ENCODE measurements at places on chromosomes 16 and 17.

DNA sequence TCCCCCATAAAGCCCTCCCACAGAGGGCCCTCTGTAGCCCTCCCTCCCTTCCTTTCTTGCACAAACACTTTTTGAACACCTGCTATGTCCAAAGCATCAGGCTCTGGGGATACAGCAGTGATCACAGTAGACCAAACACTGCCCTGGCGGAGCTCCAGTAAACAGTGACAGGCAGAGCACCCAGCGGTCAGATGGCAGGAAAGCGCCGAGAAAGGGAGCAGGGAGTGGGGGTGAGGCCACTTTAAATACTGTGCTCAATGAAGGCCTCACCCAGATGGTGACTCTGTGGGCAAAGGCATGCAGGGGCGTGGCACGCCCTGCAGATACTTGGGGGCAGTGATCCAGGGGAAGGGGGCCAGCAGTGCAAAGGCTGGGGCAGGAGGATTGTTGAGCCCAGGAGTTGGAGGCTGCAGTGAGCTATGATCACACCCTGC lies 7.6 kb downstream of the PRR29 start:
- H3K27me3 ChIP-seq = no peaks in the 10 kb centered on the region
- no peak for DNase-seq
- H3K4me1 ChIP-seq = peaks cover 51% of the 10 kb centered on the region
- H3K36me3 ChIP-seq = peaks cover 85% of the 10 kb centered on the region
- peak overlapping the region; percentile 64 for H3K27ac ChIP-seq

DNA sequence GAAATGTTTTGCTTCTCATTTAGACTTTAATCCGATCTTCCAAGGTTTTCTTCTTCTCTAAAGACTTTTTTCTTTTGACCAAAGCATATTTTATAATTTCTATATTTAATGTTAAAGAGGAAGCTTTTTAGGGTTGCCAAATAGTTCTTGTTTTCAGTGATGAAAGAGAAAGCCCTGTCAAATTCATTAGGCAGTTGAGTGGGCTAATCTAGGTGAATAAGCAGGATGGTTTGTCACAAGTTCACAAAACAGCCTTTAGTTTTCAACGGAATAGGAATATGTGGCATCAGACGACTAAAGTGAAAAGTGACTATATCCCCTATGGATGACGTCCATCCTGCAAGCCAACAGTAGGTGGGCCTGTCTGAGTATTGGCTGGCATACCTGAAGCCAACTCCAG lies 118.8 kb downstream of the NLK start:
- peaks cover 6% of the 10 kb centered on the region for H3K36me3 ChIP-seq
- H3K27ac ChIP-seq = no peak overlapping the region

- no peak overlapping the region for H3K4me3 ChIP-seq
- no peak overlapping the region for H3K27ac ChIP-seq
- H3K27me3 ChIP-seq = peaks cover 40% of the 10 kb centered on the region
- no peak for DNase-seq
These were observed 1.8 kb upstream of the NEUROD2 start for GRCh38 chr17:39609416-39610025.

DNA sequence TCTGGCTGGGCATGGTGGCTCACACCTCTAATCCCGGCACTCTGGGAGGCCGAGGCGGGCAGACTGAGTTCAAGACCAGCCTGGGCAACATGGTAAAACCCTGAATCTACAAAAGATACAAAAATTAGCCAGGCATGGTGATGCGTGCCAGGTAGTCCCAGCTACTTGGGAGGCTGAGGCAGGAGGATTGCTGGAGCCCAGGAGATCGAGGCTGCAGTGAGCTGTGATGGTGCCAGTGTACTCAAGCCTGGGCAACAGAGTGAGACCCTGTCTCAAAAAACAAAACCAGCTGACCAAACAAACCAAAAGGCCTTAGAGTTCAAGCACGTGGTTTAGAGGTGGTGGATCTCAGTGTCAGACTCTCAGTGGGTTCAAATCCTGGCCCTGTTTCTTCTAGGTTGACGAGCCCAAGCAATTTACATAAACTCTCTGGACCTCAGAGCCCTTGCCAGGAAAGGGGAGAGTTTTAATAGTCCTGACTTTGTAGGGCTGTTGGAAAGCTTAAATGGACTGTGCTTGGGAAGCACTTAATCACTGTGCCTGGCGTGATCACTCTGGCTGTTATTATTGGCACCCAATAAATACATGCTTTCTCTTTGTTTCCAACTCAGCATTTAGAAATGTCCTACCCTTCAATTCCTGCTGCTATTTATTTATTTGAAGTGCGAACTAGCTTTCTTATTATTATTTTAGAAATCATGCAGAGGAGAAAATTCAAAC lies 44.7 kb downstream of the ABCC1 start:
- H3K4me3 ChIP-seq = no peak overlapping the region
- DNase-seq = no peak
- no peaks in the 10 kb centered on the region for H3K27me3 ChIP-seq
- H3K27ac ChIP-seq = no peak overlapping the region

- H3K36me3 ChIP-seq = no peaks in the 10 kb centered on the region
- H3K27ac ChIP-seq = no peak overlapping the region
- H3K27me3 ChIP-seq = peaks cover 27% of the 10 kb centered on the region
- peaks cover 8% of the 10 kb centered on the region for H3K4me1 ChIP-seq
- no peak overlapping the region for H3K4me3 ChIP-seq
These were observed 38.2 kb upstream of the CCDC182 start for GRCh38 chr17:57783338-57783742.

DNA sequence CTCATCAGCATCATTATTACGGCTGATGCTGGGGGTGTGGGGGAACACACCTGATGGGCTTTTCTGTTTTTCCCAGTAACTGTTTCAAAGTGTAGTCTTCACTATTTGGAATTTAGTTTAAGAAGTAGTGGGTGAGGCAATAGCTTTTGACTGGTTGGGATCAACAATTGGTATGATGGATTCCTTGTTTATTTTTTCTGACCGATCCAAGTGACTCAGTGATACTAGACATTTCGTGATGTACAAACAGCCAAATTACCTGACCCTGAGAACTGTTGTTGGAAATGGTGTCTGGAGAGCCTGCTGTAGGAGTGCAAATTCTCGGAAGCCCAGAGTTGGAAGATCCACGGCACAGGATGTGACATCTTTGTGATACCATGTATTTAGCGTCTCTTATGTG lies 204.2 kb downstream of the PRKCA start:
- H3K4me1 ChIP-seq = peaks cover 17% of the 10 kb centered on the region
- no peak overlapping the region for H3K4me3 ChIP-seq
- H3K27me3 ChIP-seq = no peaks in the 10 kb centered on the region

DNA sequence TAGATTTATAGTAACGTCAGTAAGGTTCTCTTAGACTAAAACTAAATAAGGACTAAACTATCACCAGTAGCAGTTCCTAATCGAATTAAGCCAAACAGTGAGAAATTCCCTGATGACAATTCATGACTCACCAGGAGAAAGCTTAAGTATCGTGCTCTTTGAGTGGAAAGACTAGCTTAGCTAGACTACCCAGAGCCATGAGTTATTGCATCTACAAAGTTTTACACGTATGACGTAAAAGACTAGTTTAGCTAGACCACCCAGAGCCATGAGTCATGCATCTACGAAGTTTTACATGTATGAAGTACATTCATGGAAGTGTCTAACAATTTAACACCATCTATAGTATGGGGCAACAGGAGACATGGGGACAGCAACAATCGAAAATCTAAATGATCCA lies 36.6 kb downstream of the UBE2G1 start:
- H3K27ac ChIP-seq = no peak overlapping the region
- no peak overlapping the region for H3K4me3 ChIP-seq
- H3K27me3 ChIP-seq = no peaks in the 10 kb centered on the region
- H3K36me3 ChIP-seq = no peaks in the 10 kb centered on the region
- H3K4me1 ChIP-seq = peaks cover 17% of the 10 kb centered on the region
- no peak for DNase-seq

GRCh38 chr16:50696126-50696525 lies 2.7 kb downstream of the NOD2 start:
- no peaks in the 10 kb centered on the region for H3K27me3 ChIP-seq
- H3K36me3 ChIP-seq = peaks cover 5% of the 10 kb centered on the region
- peaks cover 77% of the 10 kb centered on the region for H3K4me1 ChIP-seq
- no peak overlapping the region for H3K4me3 ChIP-seq

DNA sequence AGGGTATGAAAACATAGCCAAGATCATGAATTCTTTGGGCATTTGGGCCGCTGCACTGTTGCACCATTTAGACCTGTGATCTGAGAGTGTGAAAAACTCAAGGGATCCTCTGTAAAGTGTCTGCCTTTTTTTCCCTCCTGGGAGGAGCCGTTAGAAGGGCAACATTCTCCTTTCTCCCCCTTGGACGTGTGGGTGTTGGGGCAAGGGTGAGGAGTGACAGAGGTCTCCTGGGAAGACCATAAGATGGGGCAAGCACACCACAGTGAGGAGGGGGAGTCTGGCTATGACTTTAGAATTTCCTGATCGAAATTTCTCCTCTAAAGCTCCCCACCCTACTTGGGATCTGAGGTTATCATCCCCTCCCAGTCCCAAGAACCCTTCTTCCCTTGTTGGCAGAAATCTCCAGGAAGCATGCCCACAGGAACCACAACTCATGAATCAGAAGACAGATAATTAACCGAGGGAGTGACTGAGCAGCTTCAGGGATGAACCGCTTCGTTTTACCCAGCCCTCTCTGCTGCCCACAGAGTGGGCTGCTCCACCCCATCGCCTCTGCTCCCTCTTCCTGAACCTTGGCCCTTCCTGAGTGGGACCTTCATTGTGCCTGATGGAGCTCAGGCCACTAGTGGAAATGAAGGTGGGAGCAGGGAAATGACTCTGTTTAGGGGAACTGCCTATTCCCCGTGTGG lies 4.2 kb downstream of the ITGB3 start:
- H3K4me3 ChIP-seq = no peak overlapping the region
- no peak overlapping the region for H3K27ac ChIP-seq
- H3K4me1 ChIP-seq = peaks cover 12% of the 10 kb centered on the region
- H3K36me3 ChIP-seq = no peaks in the 10 kb centered on the region
- H3K27me3 ChIP-seq = peaks cover 51% of the 10 kb centered on the region

GRCh38 chr16:54688339-54688738 lies 242.3 kb upstream of the IRX5 start:
- H3K27ac ChIP-seq = no peak overlapping the region
- no peak overlapping the region for H3K4me3 ChIP-seq
- DNase-seq = no peak

GRCh38 chr16:88455610-88456355 lies 2.7 kb downstream of the ZFPM1 start:
- DNase-seq = peak; percentile 87
- H3K4me1 ChIP-seq = peaks cover 70% of the 10 kb centered on the region
- peak overlapping the region; percentile 69 for H3K4me3 ChIP-seq
- no peaks in the 10 kb centered on the region for H3K27me3 ChIP-seq

DNA sequence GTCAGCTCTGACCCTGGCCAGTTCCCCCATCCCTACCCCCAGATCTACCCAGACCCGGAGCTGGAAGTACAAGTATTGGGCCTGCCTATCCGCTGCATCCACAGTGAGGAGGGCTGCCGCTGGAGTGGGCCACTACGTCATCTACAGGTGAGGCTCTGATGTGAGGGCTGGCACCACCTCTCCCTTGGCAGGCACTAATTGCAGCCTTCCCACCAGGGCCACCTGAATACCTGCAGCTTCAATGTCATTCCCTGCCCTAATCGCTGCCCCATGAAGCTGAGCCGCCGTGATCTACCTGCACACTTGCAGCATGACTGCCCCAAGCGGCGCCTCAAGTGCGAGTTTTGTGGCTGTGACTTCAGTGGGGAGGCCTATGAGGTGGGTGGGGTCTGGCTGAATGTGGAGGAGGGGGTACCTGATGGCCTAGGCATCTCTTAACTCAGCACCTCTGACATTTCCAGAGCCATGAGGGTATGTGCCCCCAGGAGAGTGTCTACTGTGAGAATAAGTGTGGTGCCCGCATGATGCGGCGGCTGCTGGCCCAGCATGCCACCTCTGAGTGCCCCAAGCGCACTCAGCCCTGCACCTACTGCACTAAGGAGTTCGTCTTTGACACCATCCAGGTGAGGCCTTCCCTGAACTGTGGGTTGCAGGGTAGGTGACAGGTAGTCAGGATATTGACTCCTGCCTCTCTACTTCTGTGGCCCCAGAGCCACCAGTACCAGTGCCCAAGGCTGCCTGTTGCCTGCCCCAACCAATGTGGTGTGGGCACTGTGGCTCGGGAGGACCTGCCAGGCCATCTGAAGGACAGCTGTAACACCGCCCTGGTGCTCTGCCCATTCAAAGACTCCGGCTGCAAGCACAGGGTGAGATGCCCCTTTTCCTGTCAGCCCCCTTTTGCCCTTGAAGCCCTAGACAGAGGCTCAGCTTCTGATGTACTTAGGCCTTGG lies 4.3 kb downstream of the TRAF4 start:
- H3K27ac ChIP-seq = no peak overlapping the region
- H3K27me3 ChIP-seq = no peaks in the 10 kb centered on the region
- H3K36me3 ChIP-seq = peaks cover 30% of the 10 kb centered on the region
- no peak for DNase-seq
- peaks cover 46% of the 10 kb centered on the region for H3K4me1 ChIP-seq

DNA sequence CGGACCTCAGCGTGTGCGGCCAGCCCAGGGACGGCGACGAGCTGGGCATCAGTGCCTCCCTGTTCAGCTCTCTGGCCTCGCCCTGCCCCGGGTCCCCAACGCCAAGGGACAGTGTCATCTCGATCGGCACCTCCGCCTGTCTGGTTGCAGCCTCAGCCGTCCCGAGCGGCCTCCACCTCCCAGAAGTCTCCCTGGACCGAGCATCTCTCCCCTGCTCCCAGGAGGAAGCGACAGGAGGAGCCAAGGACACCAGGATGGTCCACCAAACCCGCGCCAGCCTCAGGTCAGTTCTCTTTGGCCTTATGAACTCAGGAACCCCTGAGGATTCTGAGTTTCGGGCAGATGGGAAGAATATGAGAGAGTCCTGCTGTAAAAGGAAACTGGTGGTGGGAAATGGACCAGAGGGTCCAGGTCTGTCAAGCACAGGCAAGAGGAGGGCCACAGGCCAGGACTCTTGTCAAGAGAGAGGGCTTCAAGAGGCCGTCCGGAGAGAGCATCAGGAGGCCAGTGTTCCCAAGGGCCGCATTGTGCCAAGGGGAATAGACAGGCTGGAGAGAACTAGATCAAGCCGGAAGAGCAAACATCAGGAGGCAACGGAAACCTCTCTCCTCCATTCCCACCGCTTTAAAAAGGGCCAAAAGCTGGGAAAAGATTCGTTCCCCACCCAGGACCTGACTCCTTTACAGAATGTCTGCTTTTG lies 825 bp downstream of the HASPIN start:
- no peak for DNase-seq
- no peaks in the 10 kb centered on the region for H3K27me3 ChIP-seq
- H3K36me3 ChIP-seq = peaks cover under 1% of the 10 kb centered on the region
- H3K4me1 ChIP-seq = peaks cover 48% of the 10 kb centered on the region

- H3K36me3 ChIP-seq = no peaks in the 10 kb centered on the region
- no peaks in the 10 kb centered on the region for H3K27me3 ChIP-seq
- H3K27ac ChIP-seq = no peak overlapping the region
- no peaks in the 10 kb centered on the region for H3K4me1 ChIP-seq
These were observed 93.1 kb downstream of the VAT1L start for GRCh38 chr16:77881355-77882030.
